Activated CD4-positive, CD25-positive, alpha-beta regulatory T cell (primary cell): ENCODE measurements at places on chromosomes 12 and 14.

- DNase-seq: no peak
Measured at GRCh38 chr14:95958105-95958504, 81.1 kb upstream of the C14orf132 start.

DNA sequence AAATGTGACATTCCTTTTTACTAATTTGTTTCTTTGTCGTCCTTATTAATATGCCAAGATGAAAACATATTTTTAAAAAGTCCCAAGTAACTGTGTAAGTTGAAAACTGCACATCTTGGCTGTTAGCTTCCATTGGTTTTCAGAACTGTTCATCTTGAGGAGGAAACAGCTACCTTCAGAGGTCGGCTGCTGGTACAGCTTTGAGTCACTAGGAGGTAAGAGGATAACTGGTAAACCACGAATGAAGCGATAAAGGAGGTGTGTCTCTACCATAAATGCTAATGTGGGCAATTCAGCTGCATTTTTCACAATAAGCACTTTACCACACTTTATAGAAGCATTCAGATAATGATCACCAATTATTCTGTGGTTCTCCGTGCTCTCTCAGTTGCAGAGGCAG is 137.5 kb upstream of the KRAS start:
- no peak for DNase-seq

GRCh38 chr14:68913516-68913915 is 65.6 kb downstream of the ACTN1 start:
- DNase-seq: no peak

- DNase-seq: no peak
Measured at GRCh38 chr14:37466003-37466622, 128.9 kb downstream of the FOXA1 start.

DNA sequence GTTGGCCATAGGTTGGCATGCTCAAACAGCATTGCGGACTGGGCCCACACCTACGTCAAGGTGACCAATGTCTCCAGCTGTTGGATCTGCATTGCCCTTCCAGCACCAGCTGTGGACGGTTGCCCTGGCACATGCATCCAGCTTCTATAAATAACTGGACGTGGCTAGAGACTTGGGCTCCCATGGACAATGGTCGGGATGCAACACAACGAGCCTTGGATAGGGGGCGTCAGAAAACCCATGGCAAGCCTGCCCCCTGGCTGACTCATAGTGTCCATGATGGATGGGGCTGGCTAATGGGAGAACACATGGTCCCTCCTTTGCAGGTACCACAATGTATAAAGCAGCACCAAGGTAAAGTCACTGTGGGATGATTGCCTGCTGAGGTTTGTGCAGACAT is 331.6 kb upstream of the FAR2 start:
- no peak for DNase-seq

DNA sequence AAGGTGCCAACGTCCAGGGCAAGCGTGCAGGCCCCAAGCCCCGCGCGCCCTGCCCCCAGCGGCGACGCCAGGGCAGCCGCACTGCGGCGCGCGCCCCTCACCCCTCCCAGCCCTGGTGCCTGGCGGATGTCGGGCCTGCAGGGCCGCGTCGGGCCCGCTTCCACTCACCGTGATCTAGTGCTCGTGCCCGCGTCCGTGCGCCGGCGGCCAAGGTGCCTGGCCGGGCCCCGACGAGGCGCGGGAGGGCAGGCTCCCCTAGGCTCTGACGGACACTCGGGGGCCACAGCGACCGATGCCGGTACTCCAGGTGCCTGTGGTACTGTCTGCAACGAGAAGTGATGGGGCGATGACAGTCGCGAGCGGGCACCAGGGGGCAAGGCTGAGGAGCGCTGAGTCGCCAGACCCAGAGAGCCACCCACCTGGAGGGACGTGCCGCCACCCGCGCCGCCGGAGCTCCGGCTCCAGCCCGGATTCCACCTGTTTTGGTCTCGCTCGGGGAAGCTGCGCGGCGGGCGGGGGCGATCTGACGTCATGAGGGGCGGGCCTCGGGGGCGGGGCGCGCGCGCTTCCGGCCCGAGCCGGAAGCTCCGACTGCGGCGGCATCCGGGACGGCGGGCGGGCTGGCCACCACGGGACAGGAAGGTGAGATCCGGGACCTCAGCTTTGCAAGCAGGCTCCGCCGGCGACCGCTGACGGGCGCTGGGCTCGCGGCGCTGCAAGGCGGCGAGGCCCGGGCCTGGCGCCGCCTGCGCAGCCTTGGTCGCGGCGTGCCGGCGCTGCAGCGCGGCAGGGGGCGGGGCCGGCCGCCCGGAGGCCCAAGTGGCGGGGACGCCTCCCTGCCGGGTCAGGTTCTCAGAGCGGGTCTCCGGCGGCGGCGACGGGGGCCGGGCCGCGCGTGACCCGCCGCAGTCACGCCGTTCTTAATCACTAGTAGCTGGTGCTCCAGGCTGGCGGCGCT is at the start of the genes LYSET and MOAP1:
Gene LYSET, plus strand, starts transcription at position 927 of the 958 bp plus-strand sequence. CDS start 89 bp downstream, outside the sequence.
Gene MOAP1, minus strand, starts transcription at position 507 of the 958 bp plus-strand sequence. CDS start 655 bp downstream, outside the sequence.
- peak; percentile 79 for DNase-seq

DNA sequence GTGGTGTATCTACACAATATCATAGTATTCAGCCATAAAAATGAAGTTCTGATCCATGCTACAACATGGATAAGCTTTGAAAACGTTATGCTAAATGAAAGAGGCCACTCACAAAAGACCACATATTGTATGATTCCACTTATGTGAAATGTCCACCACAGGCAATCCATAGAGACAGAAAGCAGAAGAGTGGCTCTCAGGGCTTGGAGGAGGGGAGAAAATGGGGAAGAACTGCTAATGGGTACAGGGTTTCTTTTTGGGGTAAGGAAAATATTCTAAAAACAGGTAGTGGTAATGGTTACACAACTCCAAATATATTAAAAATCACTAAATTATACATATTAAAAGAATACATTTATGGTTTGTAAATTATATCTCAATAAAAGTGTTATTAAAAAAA is 16.5 kb downstream of the SCNN1A start:
- DNase-seq: no peak

- no peak for DNase-seq
Measured at GRCh38 chr12:47990351-47991105, 13.7 kb downstream of the COL2A1 start.

- no peak for DNase-seq
Measured at GRCh38 chr14:79576424-79576823, 634.9 kb downstream of the DIO2 start.

DNA sequence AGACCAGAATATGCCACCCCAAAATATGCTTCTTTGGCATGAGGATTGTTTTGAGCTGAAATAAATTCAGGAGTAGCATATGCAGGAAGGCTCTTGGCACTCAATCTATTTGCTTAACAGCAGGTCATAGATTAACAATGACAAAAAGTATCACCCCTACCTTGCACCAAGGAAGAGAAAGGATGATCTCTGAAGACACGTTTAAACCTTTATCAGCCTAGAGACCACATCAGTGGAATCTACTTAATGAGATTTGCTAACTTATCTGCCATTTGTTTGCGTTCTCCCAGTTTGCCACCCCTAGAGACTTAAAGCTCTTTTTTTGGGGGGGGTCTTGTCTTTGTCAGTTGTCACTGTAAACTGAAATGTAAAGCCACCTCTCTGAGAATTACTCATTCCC is 1278.7 kb upstream of the USP15 start:
- DNase-seq: no peak
